ENCODE measurements at places on chromosomes 4 and X. TPM values are rescaled to one million over a fixed set of nuclear protein-coding genes. Genes with fewer than 3 reads are reported as not detected.

The DTHD1 gene
- total RNA-seq, result 1.2 TPM

GRCh38 chr4:18403327-18403726, 381.8 kb upstream of the LCORL start:
- no peak for DNase-seq

DNA sequence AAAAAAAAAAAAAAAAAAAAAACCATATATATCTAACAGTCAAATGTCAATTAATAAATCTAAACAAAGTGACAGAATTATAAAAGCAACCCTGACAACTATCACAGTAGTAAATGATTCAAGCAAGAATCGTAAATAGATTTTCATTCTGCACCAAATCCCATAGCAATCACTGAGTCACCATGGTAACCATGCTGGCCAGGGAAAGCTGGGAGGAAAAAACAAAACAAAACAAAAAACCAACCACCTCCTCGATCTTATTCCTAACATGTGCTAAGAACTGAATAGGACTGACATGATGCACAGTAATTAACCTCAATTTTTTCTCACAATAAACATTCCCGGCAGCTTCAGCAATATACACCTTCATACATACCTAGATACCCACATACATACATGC, 30.6 kb upstream of the RAB40A start:
- DNase-seq, result no peak

The TRO gene
- total RNA-seq, result 1.9 TPM

The NOX1 gene
- total RNA-seq, result not detected

GRCh38 chrX:18702362-18703195, 4.9 kb upstream of the PPEF1 start:
- no peak for DNase-seq

The AMTN gene
- total RNA-seq, result not detected

GRCh38 chr4:139913398-139913990, 240.5 kb downstream of the MAML3 start:
- no peak for DNase-seq

DNA sequence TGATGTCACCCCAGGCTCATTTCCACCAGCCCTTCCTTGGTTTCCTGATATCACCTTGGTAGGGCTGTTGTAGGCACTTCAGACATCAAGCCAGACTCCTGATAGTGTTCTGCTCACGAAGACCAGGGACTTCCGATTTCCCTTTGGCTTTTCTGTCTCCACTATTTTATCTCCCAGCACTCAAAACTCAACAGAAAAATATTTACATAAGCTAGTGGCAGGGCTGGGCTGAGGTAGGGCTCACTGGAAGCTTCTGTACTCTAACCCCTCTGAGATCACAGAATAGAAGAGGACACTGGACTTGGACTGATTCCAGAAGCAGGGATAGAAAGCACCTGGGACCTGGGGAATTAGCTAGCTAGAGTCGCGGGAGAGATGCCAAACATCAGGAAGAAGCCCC, 34.4 kb upstream of the EFNB1 start:
- DNase-seq, result no peak

The MMRN1 gene
- 0.52 TPM for total RNA-seq

- DNase-seq, result no peak
Measured at GRCh38 chr4:58252656-58253055, 1142.5 kb upstream of the IGFBP7 start.

The NUP62CL gene
- total RNA-seq, result 2.7 TPM

GRCh38 chr4:153758136-153758535, 1.7 kb downstream of the RNF175 start:
- DNase-seq, result no peak

- no peak for DNase-seq
Measured at GRCh38 chr4:138259271-138259670, 17.1 kb upstream of the SLC7A11 start.

- DNase-seq, result no peak
Measured at GRCh38 chr4:174663216-174663615, 140.9 kb upstream of the HPGD start.

DNA sequence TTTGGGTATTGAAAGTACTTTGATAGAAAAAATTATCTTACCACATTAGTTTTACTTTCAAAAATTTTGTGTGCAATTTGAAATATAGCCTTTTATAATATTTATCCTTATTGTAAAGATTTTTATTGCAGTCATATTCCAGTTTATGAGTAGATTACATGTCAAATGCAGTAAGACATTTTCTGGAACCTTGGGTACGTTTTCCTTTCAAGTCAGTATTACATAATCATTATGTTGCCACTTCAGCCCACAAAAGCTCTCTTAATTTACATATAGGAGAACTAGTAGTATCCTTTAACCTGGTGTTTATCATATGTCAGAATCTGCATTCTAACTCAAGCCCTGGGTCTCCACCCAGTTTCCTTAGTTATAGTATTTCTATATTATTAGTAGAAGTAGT, 98.5 kb downstream of the CENPC start:
- DNase-seq, result no peak

- DNase-seq, result no peak
Measured at GRCh38 chr4:150567070-150567469, 14.9 kb upstream of the MAB21L2 start.

DNA sequence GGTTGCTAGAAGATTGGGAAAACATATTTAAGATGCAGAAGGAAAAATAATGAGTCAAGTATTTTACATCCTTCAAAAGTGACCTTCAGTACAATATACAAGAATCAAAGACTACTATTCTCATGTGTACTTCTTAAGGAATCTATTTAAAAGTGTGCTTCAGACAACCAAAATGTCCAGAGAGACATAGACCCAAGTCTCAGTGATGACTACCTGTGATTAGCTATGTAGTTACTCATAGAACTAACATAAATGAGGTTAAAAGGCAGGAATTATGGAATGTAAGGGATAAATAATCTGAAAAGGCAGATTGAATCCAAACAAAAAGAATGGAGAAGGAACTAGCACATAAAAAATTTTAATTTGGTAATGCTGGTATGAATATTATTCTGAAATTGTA, 634.7 kb upstream of the FAM241A start:
- no peak for DNase-seq

The NPY5R gene
- total RNA-seq, result not detected

GRCh38 chrX:41085878-41086626, 807 bp downstream of the USP9X start:
- DNase-seq, result peak; percentile 43

The FGA gene
- total RNA-seq, result not detected

- no peak for DNase-seq
Measured at GRCh38 chr4:168177546-168178149, 85.3 kb downstream of the ANXA10 start.

- no peak for DNase-seq
Measured at GRCh38 chr4:5710961-5711478, at the start of gene EVC. Gene EVC, plus strand, starts transcription at chr4:5711201. Its CDS starts 180 bp downstream, at chr4:5711381.

GRCh38 chr4:58070726-58071125, 960.5 kb upstream of the IGFBP7 start:
- DNase-seq, result no peak

- no peak for DNase-seq
Measured at GRCh38 chr4:69999420-69999819, 3.7 kb downstream of the STATH start.

The FRAS1 gene
- total RNA-seq, result not detected

DNA sequence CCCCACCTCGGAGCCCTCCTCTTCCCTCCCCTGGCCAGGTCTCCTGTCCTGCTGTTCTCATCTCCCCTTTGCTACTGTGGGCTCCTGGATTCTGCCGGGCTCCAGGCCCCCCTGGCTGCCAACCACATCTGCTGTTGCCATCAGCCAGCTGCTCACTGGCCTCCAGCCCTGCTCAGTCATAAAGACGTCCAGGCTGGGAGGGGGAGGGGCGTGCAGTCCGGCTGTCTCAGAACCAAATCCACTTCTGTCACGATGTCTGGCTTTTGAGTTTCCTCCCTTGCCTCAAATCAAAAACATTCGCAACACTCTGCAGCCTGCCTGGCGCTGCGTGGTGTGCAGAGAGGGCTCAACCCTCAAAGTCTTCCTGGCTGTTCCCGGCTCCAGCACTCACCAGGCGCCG, 7.1 kb downstream of the RASL11B start:
- DNase-seq, result no peak

GRCh38 chr4:8381814-8382581, 58.5 kb downstream of the ACOX3 start:
- DNase-seq, result no peak

GRCh38 chr4:103011378-103012025, 8.0 kb downstream of the SLC9B1 start:
- no peak for DNase-seq

The ZNF41 gene
- total RNA-seq, result 16.1 TPM

- DNase-seq, result no peak
Measured at GRCh38 chr4:164807611-164808010, 53.7 kb downstream of the SMIM31 start.

The NIPAL1 gene
- total RNA-seq, result 3.0 TPM

DNA sequence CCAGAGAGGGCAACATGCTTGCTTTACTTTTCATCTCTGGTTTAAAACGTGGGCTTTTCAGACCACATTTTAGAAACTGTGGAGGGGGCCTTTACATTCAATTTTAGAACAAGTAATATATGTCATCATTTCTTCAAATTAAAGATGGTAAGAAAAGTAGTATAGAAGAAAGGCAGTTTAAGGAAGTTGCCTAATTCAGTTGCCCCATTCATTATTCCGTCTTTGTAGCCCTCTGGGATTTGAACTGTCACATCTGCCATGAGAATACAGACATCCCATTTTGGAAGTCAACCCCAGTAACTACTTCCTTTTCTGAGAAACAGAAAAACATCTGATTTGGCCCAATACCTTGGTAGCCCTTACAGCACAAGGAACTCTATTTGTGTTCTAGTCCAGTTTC, 61.2 kb downstream of the PASD1 start:
- DNase-seq, result no peak

DNA sequence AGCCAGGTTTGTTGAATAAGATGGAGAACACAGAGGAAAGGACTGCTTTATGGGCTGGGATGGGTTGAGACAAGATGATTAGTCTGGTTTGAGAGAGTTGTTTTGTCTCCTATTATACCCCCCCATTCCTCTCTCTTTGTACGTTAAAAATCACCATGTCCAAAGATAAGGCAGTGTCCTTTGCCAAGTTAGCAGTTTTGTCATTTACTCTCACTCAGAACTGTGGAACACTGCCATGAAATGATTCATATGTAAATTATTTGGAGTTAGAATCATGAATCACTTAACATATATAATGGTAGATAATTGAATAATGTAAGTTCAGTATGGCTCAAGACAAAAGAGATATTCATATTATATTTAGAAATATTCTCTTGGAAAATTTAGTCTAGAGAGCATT, 151.3 kb downstream of the DCLK2 start:
- no peak for DNase-seq

- DNase-seq, result no peak
Measured at GRCh38 chr4:107292979-107293378, 256.9 kb upstream of the DKK2 start.
